ENCODE measurements at places on chromosomes 11 and 22.

DNA sequence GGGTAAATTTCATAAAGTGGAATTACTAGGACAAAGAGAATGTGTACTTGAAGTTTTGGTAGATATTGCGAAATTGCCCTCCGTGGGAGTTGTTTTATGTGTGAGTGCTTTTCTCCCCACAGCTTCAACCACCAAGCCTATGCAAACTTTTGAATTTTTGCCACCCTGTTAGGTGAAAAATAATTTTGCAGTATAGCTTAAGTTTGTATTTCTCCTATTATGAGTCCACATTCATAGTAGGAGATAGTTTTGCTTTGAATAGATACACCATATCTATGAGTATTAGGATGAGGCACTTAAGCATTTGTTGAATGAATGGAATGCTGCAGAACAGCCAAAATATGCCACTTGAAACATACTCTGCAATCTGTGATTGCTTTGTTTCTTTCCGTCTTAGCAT, 43.6 kb downstream of the UVRAG start:
- no peak for DNase-seq

GRCh38 chr11:36948460-36949127, 350.6 kb upstream of the RAG2 start:
- DNase-seq = no peak

GRCh38 chr22:42069801-42070516, 653 bp downstream of the NAGA start:
- DNase-seq = no peak

DNA sequence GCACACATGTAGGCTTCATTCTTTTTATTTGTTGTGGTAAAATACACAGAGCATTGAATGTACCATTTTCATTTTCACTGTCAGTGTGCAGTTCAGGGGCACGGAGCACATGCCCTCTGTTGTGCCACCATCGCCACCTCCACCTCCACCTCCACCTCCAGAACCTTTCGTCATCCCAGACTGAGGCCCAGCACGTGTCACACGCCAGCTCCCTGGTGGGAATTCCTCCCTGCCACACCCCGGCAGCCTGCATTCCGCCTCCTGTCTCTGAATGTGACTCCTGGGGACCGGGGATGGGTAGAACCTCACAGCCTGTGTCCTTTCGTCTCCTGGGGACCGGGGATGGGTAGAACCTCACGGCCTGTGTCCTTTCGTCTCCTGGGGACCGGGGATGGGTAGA, 10.9 kb downstream of the GRAMD4 start:
- DNase-seq = no peak

- peak; percentile 39 for DNase-seq
These were observed 1.5 kb upstream of the PHRF1 start for GRCh38 chr11:574632-575312.

DNA sequence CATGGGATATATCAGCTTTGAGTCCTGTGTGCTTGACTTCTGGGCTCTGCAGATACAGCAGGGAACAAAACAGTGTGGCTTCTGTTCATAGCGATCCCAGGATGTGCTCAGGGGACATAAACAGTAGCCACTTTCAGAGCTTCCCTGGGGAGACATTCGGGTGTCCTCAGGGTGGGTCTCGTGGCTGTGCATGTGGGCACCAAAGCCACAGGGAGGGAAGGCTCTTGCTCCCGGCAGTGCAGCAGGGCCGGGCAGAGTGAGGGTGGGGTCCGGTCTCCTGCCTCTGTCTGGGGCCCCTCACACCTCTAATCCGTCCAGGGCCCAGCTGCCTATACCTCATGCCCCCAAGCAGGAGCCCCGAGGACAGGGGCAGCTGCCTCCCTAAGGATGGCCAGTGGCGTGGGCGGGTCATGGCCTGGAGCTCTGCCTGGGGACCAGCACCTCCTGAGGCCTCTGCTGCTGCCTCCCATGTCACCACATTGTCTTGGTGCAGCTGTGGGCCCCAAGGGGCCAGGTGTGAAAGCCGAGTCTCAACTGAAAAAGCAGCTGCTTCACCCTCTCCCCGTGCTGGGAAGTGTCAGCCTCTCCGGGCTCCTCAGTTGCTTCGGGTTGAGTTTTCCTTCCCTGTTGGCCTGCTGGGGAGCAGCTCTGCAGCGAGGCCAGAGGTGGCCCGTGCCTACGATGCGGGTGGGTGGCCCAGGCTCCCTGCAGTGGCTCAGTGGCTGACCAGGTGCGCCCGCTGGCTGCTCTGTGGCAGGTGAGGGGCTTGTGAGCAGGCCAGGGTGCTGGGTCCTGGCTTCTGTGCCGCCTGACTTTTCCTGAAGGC, 3.8 kb downstream of the TPCN2 start:
- DNase-seq = no peak

- DNase-seq = no peak
These were observed 15.5 kb upstream of the TSKU start for GRCh38 chr11:76767659-76768058.

- no peak for DNase-seq
These were observed 427.8 kb downstream of the LRRC4C start for GRCh38 chr11:41031551-41032060.

DNA sequence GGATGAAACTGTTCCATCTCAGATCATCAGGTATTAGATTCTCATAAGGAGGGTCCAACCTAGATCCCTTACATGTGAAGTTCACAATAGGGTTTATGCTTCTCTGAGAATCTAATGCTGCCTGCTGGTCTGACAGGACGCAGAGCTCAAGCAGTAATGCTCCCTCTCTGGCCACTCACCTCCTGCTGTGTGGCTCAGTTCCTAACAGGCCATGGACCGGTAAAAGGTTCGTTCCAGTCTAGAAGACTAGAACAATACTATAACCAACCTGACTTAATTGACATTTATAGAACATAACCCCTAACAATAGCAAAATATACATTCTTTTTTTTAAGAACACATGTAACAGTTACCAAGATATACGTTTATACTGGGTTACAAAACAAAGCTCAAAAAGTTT, 45.8 kb downstream of the ATG16L2 start:
- no peak for DNase-seq

GRCh38 chr11:19834771-19835170, 122.1 kb downstream of the NAV2 start:
- DNase-seq = no peak

DNA sequence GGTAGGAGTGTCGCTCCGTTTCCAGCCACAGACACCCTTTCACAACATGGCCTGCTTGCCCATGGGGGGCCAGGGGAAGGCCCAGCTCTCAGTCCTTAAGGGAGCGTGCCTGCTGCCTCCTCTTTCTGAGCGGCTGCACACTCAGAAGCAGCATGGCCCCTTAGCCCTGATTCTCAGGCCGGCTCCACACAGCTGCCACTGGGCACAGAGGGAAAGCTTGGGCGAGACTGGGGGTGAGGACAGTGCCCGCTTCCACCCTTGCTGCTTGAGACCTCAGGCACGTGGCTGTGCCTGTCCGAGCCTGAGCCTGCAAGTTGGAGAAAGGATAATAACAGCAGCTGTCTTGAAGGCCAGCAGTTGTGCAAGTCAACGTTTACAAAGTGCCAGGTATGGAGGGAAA, 416.3 kb downstream of the SHANK2 start:
- no peak for DNase-seq

DNA sequence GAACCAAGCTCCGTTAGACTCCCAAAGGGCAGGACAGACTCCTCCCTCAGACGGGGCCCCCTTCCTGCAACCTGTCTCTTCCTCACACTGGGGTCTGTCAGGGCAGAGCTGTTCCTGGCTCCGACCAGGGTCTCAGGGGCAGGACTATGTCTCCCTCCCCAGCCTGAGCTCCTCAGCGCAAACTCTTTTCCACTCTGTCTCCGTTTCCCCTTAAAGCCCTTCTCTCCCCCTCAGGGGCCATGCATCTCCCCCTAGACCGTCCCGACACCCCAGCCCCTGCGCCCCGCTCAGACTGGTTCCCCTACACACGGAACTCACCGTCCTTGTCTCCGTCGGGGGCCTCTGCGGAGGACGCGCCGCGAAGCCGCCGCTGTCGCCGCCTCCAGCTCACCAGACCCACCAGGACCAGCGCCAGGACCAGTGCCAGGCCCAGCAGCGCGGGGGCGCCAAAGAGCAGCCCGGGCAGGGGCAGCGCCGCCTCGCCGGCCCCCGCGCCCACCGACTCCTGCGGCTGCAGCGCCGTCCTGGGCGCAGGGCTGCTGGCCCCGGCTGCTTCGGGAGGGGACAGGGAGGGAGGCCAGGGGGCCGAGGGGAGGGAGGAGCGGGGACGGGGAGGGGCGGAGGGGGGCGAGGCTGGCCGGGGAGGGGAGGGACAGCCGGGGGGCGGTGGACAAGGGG, 684 bp downstream of the TNFRSF13C start:
- DNase-seq = peak; percentile 84

- no peak for DNase-seq
These were observed 28.4 kb upstream of the ACER3 start for GRCh38 chr11:76832361-76832760.

DNA sequence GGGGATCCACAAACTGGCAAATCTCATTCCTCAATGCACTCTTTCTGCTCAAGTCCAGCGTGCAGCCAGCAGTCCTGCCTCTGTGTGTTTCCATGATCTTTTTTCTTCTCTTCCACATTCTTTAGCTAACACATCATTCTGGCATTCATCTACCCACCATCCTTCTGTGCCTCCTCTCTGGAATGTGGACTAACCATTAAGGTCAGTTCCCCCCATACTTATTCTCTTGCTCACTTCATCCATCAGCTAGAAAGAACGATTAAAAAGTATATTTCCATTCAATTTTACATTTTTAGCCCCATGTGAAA, 7.8 kb downstream of the KIRREL3 start:
- DNase-seq = no peak

DNA sequence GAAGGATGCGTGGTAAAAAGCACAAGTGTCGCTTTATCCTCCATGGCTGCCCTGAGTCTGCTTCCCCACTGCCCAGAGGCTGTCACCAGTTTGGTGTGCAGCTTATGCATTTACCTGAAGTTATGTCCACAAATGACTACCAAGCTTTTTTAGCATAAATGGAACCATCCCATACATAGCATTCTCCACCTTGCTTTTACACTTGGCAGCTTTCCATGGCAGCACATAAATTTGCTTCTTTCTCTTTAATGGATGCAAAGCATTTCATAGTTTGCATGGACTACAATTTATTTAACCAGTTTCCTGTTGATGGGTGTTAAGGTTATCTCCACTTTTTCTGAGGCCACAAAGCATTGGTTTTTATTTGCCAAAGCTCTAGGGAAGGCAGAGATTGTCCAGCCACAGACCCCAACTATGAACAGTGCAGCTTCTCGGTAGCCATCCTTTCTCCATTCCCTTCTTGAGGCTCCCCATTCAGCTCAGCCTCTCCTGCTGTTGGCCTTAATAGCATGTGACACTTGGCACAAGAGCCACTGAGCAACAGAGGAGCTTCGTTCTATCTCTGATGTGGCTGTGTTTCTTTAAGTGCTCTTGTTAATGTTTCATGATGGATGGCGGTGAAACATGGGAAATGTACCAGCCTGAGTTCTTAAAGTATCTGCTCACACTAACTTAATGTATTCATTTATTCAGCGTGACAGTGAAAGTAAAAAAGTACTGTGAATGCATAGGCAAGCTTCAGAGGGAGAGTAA, 59.8 kb upstream of the NAV2 start:
- DNase-seq = no peak

GRCh38 chr11:114924042-114924441, 245.7 kb downstream of the NXPE2 start:
- no peak for DNase-seq

- no peak for DNase-seq
These were observed 11.0 kb downstream of the POU2AF3 start for GRCh38 chr11:111309215-111309915.

DNA sequence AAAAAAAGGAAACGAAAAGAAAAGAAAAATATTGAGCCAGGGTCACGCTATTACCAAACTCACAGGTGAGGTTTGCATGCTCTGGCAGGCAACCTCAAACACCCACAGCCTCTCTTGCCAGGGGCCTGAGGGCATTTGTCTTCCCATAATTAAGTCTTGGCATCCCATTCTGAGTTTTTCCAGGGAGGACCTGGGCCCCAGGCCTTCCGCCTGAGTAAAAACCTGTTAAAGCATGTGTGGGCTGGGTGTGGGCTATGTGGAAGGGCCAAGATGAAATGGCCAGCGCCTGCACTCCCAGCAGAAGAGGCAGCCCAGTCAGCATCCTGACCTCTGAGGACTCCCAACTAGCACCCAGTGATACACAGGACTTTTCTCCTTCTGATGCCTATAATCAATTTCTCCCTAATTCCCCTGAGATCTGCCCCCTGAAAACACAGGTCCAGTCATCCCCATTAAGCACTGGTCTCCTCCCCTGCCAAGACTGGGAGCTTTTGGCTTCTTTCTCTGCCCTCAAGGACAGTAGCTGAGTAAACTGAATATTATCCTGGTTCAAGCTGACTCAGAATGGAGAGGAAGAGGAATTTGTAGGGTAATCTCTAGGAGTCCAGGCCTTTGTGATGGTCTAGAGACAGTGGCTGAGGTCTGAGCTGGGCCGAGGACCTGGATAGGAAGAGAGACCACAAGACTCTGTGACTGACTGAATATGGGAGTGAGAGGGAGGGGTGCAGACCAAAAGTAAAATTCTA, 35.6 kb upstream of the ACER3 start:
- DNase-seq = no peak

DNA sequence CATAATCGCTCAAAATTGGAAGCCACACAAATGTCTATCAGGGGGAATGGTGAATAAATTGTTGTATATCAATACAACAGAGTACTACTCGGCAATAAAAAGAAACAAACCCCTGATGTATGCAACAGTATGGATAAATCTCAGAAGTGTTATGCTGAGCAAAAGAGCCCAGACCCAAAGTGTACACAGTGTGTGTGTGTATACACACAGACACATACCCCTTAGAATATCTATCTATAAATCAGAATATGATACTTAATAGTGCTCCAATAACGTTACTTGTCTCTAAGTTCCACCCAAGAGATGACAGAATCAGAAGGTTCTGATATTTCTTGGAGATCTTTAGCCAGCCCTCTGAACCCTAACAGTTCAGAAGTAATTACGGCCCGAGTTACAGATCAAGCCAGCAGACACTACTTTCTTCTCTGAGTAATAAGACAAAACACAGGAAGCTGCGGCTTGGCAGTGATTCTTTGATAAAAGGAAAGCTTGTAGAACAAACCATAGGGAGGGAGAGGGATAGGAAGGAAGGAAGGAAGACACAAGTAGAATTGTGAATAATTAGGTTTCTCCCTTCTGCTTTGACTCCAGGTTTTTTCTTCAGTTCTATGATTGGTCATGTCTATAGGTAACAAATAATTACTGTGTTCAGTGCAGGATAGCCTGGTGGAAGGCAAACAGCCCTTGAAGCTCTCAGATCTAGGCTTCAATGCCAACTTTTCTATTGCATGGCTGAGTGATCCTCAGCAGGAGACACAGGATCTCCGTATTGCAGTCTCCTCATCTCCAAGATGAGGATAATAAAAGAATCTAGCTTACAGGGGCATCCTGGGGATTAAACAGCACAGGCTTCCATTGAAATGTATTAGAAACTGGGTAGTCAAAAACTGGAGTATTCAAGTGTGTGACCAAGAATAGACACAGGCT, 75.6 kb upstream of the TEAD1 start:
- DNase-seq = peak; percentile 31

DNA sequence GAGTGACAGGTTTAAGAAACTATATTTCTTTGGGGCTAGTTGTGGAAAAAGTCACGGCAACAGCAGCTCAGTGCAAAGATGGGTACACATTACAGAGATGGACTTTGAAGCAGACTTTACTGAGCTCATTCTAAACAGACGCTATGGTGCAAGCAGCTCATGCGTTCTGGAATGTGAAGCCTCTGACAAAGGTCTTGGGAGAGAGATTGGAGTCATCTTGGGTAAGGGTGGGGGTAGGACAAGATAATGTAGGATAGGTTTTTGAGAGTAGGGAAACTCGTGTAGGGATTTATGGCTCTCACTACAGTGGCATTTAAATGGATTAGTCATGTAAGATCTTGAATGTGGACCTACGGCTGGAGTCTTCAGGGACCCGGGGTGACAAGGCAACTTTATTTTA, 36.2 kb upstream of the CLMP start:
- DNase-seq = no peak

- no peak for DNase-seq
These were observed 5.4 kb downstream of the PAK1 start for GRCh38 chr11:77468527-77468926.

All from CD4-positive, alpha-beta T cell treated with Interleukin-6 for 4 hours (primary cell).